ENCODE measurements at places on chromosomes 2 and 18. TPM values are rescaled to one million over a fixed set of nuclear protein-coding genes. Genes with fewer than 3 reads are reported as not detected.

FNDC4 gene
- total RNA-seq: 35.9 TPM

MAP2 gene
- 31.8 TPM for total RNA-seq

TDRD15 gene
- total RNA-seq: not detected

MOCOS gene
- 8.6 TPM for total RNA-seq
